Epithelial cell of prostate (primary cell): ENCODE measurements at places on chromosomes 12 and 14.
A peak's percentile ranks its signal among the peaks of the same experiment; 100 is the strongest.

DNA sequence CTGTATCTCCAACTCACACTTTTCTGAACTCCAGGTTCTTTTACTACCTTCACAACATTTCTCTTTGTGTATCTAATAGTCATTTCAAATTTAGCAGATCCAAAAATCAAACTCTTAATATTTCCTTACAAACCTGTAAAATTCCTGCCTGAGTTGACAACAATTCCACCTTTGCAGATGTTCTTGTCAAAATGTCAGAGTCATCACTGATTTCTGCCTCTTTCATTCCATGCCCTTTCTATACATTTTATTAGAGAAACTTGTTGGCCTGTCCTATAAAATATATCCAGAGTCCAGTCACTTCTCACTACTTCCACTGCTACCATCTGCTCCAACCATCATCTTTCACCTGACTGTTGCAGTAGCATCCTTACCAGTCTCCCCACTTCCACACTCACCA, 119.7 kb downstream of the CAPZA3 start:
- DNase-seq: no peak

DNA sequence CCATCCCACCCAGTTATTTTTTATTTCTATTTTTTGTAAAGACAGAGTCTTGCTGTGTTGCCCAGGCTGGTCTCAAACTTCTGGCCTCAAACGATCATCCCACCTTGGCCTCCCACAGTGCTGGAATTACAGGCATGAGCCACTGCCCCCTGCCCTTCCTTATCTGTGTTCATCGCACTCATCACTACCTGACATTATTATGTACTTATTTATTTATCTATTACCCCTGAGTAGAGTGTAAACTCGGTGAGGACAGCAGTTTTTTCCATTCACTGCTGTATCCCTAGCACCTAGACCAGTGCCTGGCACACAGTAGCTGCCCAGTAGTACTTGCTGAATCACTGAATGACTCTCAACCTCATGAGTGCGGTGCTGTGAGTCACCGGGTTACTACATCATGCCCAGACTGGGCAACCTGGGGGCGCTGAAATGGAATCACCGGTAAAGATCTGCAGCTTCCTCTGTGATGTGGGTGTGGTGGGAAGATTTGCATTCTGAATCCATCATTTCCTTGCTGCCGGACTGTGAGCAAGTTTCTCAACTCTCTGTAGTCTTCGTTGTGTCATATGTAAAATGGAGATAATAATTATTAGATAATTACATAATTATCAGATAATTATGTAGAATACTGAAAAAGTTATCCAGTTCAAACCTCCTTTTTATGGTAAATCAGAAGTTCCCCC, 81.9 kb upstream of the USP44 start:
- peak; percentile 100 for DNase-seq

DNA sequence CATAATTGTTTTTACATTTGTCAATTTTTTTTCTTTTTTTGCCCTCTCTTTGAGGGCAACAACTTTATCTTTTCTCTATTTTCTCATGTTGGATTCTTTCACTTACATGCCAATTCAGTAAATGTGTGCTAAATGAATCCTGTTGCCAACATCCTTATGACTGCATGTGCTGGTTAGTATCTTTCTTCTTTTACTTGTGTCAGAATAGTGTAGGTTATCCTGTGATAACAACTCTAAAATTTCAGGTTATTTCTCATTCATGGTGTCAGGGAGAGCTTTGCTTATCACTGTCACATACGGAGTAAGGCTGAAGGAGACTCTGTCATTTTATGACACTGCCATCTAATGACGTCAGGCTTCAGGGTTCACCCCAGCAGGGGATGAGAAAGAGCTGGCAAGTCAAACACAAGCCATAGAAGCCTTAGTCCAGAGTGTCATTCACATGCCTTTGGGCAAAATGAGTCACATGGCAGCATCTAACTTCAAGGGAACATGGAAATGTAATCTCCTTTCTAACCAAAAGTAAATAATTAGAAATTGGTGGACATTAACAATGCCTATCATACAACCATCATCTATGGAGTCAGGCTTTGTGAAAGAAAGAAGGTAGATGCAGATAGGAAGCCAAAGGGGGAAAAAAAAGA, 242.5 kb upstream of the ATP2B1 start:
- peak; percentile 56 for DNase-seq

DNA sequence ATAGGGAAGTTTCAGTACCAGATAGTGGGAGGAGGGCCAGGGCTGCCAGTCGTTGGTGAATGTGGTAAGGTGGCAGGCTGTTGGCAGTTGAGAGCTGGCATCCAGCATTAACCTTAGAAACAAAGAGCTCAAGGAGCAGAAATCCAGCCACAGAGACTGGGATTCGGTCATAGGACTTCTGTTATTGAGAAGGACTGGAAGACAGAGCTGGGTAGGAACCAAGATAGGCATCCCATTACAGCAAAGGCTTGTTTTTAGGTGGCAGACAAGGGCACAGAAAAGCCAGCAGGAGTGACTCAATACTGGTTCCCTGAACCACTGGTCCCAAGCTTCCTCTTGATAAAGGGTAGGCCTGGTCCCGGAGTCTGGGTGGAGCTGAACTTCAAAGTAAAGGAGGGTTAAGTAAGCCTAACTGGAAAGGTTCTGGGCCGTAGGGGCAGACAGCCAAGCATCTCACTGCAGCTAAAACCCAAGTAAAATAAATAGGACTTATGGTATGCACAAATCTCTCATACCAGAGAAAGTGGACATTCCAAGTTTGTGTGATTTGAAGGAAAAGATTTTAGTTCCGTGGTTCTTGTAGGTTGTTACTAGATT, 147.9 kb downstream of the ETV6 start:
- DNase-seq: no peak

GRCh38 chr12:56716933-56717880, 7.9 kb downstream of the NACA start:
- DNase-seq: no peak

- DNase-seq: no peak
These were observed 124.8 kb upstream of the MAP1LC3B2 start for GRCh38 chr12:116434155-116435011.
